EH (cell line): ENCODE measurements at places on chromosomes 6 and 20.

- no peak for DNase-seq
Measured at GRCh38 chr6:43478008-43478372, 620 bp downstream of the TJAP1 start.

- no peak for DNase-seq
Measured at GRCh38 chr20:3812259-3812681, 8.1 kb upstream of the AP5S1 start.

- DNase-seq, result no peak
Measured at GRCh38 chr6:169158691-169159090, 95.0 kb downstream of the THBS2 start.

GRCh38 chr6:31737315-31737990, 1.1 kb upstream of the CLIC1 start:
- no peak for DNase-seq

- peak; percentile 67 for DNase-seq
Measured at GRCh38 chr6:16901782-16902181, 140.5 kb upstream of the ATXN1 start.

GRCh38 chr20:10463622-10464021, 28.5 kb downstream of the SLX4IP start:
- no peak for DNase-seq

DNA sequence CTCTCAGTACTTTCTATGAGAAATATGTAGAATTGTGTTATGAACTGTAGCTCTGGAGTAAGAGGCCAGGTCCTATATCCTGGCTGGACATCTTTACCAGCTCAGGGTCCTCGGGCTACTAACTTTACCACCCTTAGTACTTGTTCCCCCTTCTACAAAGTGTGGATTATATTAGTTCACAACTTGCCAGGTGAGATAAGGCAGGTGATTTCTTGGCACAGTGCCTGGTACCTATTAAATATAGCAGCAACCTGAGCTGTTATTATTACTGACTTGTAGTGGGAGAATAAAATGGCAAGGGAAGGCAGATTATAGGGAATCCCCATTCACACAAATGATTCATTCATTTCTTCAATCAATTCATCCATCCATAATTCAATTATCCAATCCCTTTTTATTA, 150.1 kb downstream of the DOK5 start:
- DNase-seq, result no peak

DNA sequence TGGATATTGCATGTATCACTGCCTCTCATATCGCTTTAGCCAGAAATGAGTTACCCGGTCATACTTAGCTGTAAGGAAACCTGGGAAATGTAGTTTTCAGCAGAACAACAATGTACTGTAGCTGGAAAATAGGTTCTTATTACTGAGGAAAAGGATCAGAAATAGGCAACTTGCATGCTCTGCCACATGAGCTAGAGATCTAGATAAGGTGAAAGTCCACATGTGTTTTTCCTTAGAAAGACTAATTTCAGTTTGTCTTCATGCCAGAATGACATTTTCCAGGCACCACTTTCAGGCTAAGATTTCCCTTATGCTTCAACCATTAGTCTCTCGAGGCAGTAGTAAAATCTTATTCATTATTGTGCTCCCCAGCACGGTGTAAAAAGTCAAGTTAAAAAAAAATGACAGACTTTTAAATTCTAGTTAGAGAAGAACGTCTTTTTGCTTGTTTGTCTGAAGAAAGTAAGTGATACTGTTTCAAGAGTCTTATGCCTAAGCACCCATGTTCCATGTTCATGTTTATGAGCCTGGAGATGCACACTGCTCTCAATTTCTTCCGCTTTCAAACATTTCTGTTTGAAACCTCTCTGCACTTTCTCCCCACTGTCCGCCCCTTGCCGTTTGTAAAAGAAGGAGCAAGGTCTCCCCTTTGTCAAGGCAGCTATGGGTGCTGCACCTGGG, 67.6 kb downstream of the ZNF831 start:
- no peak for DNase-seq

- DNase-seq, result no peak
Measured at GRCh38 chr20:2108498-2108897, 6.9 kb downstream of the STK35 start.

GRCh38 chr6:54291146-54291545, 17.1 kb upstream of the TINAG start:
- peak; percentile 77 for DNase-seq

GRCh38 chr6:114398481-114398880, 55.7 kb upstream of the HS3ST5 start:
- DNase-seq, result no peak

- no peak for DNase-seq
Measured at GRCh38 chr6:150194195-150194594, 51.4 kb downstream of the PPP1R14C start.

- DNase-seq, result no peak
Measured at GRCh38 chr6:12586721-12587480, 129.7 kb upstream of the PHACTR1 start.

GRCh38 chr20:59406446-59406845, 106.0 kb downstream of the EDN3 start:
- no peak for DNase-seq
